MCF 10A (cell line): ENCODE measurements at places on chromosomes 1 and 21. TPM values are rescaled to one million over a fixed set of nuclear protein-coding genes. Genes with fewer than 3 reads are reported as not detected.

- no peak for DNase-seq
Measured at GRCh38 chr1:100107696-100108095, 25.0 kb downstream of the SASS6 start.

DNA sequence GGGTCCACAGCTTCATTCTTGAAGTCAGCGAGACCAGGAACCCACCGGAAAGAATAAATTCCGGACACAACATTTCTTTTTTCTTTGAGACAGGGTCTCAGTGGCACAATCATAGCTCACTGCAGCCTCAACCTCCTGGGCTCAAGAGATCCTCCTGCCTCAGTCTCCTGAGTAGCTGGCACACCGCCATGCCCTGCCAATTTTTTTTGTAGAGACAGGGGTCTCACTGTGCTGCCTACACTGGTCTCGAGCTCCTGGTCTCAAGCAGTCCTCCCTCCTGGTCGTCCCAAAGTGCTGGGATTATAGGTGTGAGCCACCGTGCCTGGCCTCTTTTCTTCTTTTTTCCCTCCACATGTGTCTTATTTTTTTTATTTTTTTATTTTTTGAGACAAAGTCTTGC lies 20.6 kb upstream of the ENO1 start:
- no peak for DNase-seq

The FAAH gene
- total RNA-seq = 17.3 and 19.3 TPM in 2 replicates

The RHOU gene
- 2.1 and 3.6 TPM in 2 replicates for total RNA-seq

The A3GALT2 gene
- 0.32 TPM in 1 of 2 replicates, not detected in the other for total RNA-seq

GRCh38 chr1:29719253-29719652 lies 482.9 kb downstream of the PTPRU start:
- DNase-seq = peak; percentile 33

DNA sequence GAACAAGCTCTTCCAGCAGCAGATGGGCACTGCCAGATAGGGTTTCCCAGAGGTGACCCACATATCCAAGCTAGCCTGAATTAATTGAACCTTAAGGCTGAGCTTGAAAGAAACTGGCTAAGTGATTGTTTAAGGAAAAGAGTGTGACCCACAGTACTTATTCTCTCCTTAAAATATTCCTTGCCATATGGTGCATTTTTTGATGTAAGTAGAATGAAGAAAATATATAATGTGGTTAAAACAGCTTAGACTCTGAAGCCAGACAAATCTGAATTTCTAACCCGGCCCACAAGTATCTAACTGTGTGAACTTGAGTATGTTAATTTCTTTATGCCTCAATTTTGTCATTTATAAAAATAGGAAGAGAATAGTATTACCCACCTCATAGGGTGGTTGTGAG lies 4.9 kb downstream of the PPP1R8 start:
- no peak for DNase-seq

The HIPK1 gene
- 46.7 and 50.2 TPM in 2 replicates for total RNA-seq

GRCh38 chr1:26317612-26318337 lies at the start of gene CD52:
Gene CD52, plus strand, starts transcription at chr1:26317958. Its CDS starts 60 bp downstream, at chr1:26318018.
- no peak for DNase-seq

DNA sequence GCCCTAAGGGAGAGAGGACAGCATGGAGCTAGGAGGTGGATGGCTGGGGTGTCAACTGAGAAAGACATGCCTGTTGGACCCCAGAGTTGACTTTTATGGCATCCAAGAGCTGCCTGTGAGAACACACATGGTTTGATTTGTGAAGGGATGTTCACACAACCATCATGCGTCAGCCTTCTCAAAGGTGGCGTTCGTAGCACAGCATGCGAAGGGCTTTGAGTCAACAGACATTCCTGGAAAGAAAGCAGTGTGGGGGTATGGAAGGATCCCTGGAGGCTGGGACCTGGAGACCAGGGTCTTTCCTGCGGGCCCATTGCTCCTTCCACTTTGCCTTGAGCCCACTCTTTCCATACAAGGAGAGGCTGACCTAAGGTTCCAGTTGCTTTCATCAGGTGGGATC lies 6.4 kb upstream of the WNT3A start:
- no peak for DNase-seq

GRCh38 chr1:202200112-202200548 lies 6.5 kb downstream of the LGR6 start:
- DNase-seq = peak; percentile 82

DNA sequence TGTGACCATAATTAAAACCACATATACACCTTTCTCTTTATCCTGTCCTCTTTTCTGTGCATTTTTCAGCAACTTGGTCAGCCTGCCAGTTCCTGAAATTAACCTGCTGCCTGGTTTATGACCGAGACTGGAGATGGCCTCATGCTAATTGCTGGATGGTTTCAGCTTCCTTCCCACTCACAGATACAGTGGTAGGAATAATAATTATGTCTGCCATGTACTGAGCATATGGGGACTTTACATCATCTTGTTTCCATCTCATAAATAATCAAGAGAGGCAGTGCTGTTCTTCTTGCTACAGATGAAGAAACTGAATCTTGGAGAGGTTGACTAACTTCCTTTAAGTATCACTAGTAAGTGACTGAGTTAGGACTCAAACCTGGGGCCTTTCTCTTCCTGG lies 148.2 kb downstream of the NOS1AP start:
- DNase-seq = no peak

- DNase-seq = no peak
Measured at GRCh38 chr1:11501491-11501897, 22.5 kb downstream of the DISP3 start.

- DNase-seq = peak; percentile 99
Measured at GRCh38 chr1:17233675-17234320, 15.1 kb upstream of the PADI3 start.

DNA sequence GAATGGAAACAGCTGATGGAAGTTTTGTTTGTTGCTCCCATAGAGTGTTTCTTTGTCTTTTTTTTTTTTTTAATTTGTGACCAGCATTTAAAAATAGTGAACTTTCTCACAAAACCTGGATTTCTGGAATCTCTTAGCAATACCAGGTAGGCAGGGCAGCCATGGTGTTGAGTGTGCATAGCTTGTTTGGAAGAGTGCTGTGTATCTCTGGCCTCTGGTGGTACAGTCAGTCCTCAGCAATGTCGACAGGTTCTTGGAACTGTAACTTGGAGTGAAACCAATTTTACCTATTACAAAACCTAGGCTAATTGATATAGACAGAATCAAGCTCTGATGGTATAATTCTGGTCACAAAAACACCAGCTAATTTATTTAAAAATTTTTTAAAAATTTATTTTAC lies 6.7 kb downstream of the AADACL3 start:
- DNase-seq = peak; percentile 14

DNA sequence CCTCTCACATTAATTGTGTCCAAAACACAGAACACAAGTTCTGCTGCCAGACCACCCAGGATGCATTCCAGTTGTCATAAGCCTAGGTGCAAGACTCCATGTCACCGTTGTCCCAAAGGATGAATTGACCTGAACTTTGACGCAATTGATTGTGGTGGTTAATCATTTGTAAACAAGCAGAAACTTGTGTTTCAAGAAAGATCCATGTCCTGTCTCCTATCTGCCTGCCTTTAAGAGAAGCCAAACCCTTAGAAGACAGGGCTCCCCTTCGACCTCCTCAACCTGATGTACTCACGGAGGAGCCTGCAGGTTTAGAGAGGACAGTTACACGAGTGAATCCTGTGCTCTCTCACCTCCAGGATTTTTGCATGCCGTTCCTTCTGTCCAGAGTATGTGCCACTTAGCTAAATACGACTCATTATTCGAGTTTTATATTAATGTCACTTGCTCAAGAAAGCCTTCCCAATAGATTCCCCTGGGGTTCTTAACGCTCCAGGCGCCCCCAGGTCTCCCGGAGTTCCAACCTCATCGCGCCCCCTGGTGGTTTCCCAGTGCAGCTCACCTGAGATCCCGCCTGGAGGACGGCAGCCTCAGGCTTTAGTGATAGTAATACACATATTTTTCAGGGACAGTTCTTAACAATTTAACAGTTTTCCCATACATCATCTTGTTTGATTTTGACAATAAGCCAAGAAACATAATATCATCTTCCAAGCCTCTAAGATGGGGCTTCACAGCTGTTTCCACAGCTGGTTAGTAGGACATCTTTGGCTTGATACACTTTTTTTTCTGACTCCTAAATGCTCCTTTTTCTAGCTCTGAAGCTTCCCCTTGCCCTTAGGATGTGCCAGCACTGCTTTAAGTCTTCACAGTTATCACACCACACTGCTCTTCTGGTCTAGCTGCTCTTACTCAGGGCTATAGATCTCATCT lies 2.4 kb upstream of the C8B start:
- peak; percentile 42 for DNase-seq

- DNase-seq = peak; percentile 80
Measured at GRCh38 chr1:214568328-214568727, 16.9 kb upstream of the PTPN14 start.

The ATP1A4 gene
- not detected in 2 replicates for total RNA-seq

- peak; percentile 71 for DNase-seq
Measured at GRCh38 chr1:56074007-56074651, 505.2 kb downstream of the PLPP3 start.

DNA sequence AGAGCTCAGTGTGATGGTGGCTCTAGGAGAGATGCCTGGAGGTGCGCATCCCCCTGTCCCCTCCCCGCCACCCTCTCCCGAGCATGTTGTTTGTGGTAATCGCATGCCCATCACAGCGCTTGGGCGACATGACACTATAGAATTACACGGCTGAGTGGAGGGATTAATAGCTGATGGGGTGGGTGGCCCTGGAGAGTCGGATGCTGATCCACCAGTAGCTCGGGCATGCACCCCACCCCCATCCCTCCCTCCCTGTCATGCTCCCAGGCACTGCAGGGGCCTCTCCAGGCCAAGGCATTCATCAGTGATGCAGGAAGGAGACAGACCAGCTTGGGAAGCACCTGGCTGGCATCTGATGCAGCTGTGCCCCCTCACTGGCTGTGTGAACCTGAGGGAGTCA lies 159.0 kb upstream of the IGSF21 start:
- DNase-seq = no peak

DNA sequence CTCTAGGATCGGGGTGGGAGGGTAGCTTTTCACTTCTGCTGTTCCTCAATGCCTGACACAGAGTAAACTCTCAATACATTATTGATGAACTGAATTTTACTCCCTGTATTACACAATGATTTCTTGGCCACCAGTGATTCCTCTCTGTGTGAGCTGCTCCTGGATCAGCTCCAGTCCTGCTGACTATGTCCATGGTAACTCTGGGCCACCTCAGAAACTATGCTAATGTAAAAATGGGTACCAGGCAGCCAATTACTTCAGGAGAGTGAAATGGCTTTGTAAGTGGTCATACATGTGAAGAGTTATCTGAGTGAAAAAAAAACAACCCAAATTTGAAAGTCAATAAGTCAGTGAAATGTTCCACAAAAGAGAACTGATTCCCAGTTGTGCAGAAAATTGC lies 311.0 kb downstream of the KCNH1 start:
- no peak for DNase-seq

DNA sequence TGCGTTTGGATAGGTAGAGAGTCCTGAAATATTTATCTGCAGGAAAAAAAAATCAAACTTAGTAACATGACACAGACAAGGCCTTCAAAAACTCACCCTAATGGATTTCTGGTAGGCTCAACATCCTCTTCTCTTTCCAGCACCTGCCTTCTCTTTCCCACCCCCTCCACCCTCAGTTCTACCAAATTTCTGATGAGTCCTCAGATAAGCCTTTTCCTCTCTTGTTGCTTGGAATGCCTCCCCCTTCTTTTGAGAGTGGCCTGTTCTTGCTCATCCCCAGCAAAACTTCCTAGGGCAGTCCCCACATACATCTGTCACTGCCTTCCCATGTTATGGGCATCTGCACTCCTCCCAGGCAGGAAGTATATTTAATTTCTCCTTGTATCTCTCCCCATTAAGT lies 7.6 kb upstream of the LBR start:
- DNase-seq = no peak

- DNase-seq = no peak
Measured at GRCh38 chr1:36006941-36007500, 76.1 kb downstream of the AGO3 start.

DNA sequence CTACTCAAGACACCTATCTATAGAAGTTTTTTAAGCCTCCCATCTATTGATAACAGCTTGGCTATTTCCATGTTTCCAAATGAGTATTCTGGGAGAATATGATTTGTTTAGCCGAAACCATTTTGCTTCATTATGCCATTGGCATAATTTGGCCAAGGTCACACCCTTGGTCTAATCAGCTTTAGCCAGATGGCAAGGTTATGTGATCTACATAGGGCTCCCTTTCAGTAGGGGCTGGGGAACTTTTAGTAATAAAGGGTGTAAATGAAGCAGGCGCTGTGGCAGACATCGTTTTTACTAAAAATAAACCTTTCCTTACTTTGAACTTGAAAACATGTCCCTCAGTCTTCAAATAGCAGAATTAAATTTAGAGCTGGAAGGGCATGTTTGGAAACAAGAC lies 3.0 kb upstream of the PDC start:
- DNase-seq = no peak

- DNase-seq = no peak
Measured at GRCh38 chr1:48693180-48693579, 83.5 kb downstream of the BEND5 start.

The CYYR1 gene
- total RNA-seq = not detected in 2 replicates

DNA sequence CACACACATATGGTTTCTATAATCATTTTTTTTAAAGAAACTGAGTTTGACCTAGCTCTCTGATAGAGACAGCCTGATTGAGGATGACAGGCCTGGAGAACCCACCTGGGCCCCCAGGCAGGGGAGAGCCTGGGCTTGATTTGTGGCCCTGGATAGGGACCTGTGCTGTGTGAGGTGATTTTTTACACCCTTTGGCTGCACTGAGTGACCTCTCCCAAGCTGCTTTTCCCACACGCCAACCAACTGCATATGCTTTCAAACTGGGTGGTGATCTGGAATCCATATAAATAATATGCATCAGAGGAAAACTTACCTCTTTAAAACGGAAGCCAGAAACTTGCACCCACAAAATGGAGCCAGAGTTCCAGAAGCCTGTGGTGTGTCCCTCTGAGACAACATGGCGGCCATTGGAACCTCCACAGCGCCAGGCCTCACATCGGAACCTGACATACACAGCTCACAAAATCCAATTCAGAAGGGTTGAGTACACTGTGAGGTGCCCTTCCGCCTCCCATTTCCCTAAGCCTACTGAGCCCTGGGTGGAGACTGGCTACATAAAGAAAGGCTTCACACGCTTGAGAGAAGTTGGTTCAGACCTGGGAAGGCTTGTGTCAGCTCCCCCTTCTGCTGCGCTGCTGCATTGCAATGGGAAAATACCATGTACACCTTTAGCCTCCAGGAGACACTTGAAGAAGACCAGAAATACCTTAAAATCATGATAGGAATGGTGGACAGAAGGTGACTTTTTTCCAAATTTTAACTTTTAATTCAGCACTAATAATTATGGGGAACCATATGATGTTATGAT lies 160.7 kb downstream of the HHIPL2 start:
- DNase-seq = peak; percentile 36
